ENCODE measurements at places on chromosomes 6 and 20.

DNA sequence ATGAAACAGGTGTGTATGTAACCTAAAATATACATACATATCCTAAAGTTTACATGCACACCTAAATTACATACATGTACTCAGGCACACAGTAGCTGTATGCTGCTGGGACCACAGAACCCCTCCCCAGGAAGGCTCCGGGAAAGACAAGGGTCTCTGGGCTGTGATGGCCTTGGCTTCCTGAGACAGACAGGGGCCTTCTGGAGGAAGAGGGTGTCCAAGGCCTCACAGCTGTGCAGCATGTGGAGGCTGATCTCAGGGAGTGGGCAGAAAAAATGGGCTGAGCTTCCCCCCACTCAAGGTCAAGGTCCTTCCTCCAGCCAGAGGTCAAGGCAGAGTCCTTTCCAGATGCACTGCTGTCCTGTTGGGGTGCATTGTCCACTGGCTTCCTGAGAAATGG lies 129.1 kb upstream of the THBS2 start:
- no peak for DNase-seq

GRCh38 chr6:34576286-34576955 lies 20.3 kb upstream of the SPDEF start:
- DNase-seq: peak; percentile 17

GRCh38 chr6:118207947-118208346 lies 300.9 kb downstream of the SLC35F1 start:
- DNase-seq: no peak

- no peak for DNase-seq
Observed at GRCh38 chr6:33759887-33760629, 13.4 kb upstream of the IP6K3 start.

DNA sequence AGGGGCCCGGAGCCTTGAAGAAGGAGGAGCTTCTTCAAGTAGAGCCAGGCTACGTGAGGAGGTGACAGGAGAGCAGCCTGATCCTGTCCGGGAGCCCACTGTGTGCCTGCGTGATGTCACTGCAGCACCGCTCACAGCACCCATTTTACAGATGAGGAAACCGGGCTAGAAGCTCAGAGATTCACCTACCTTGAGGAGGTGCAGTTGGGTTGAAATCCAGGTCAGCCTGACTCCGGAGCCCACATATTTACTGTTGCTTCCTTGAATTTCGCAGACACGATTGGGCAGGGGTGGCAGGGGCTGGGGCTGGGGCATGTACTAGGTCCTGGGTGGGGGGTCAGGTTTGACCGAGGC lies 12.5 kb downstream of the VSTM2L start:
- no peak for DNase-seq

DNA sequence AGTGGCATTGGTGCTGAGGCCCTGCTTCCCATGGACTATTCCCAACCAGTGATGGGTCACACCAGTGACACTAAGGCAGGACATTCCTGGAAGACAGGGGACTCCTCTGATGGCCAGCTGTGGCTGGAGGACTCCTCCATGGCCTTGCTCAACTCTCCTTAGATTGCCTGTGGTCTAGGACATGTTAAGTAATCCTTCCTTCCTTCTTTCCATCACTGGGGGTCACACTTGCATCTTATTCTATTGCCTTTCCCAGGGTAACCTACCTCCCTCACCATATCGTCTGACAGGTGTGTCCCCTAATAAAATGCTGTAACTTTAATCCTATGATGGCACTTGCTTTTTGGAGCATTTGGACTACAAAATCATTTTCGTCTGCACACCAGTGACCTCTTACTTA lies 24.5 kb upstream of the HLA-A start:
- DNase-seq: no peak

DNA sequence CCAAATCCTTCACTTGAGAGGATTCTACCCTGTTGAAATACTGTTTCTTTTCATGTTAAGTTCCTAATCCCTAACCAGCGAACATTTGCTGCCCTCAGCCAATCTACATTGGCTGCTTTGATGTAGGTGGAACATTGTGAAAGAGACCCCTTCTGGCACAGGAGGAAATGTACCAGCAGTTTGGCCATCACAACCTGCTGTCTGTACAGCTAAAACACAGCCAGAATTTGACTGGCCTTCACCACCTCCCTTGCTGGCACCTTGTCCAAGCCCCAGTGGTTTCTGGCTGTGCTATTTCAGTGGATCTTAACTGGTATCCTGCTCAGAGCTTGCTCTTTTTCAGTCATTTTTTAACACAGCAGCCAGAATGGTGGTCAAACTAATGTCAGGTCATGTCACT lies 202.1 kb upstream of the EPHA7 start:
- DNase-seq: peak; percentile 3

GRCh38 chr6:84651583-84651982 lies 112.8 kb downstream of the TBX18 start:
- DNase-seq: no peak

- peak; percentile 89 for DNase-seq
Observed at GRCh38 chr6:36028877-36029324, 1.3 kb downstream of the MAPK14 start.

DNA sequence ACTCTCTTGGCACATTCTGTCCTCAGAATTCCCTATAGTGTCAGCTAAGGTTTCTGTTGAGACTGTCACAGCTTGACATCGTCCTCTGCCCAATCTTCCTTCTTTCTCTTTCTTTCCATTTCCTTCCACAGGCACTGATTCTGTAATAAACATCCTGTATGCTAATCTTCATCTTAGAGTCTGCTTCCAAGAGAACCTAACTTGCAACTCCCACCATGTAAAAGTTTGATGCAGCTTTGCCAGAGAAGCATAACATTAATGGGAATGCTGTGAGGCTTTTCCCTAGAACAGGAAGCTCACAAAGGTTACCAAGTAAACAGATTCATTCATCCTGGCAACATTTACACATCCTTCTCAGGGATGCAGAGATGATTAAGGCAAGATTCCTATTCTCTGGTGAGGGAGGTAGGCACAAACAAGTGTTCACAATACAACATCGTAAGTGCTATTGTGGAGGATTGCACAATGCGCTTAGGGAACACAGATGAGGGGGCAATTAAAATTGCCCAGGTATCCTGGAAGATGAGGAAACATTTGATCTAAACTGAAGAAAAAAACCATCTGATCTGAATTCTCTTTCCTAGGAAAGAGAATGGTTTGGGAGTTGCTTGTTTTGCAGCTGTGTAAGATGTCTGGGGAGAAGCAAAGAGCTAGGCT lies 74.7 kb downstream of the GRM1 start:
- no peak for DNase-seq

DNA sequence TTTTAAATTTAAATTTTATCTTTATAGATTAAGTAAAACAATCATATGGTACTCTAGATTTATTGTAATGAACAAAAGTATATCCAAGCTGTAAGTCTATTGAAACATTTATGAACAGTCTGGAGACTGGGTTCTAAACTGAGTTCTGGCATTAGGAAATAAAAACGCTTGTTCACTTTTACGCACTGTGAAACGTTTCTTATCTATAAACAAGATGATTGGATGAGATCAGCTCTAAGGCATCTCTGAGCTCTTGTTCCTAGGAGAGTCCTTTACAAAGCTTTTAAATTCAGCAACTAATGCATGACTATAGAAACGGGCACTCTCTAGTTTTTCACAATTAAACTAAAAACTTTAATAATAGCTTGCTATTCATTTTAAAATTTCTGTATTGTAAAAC lies 6.8 kb downstream of the HUS1B start:
- peak; percentile 61 for DNase-seq

- no peak for DNase-seq
Observed at GRCh38 chr6:170446841-170447560, 106.1 kb downstream of the PSMB1 start.

DNA sequence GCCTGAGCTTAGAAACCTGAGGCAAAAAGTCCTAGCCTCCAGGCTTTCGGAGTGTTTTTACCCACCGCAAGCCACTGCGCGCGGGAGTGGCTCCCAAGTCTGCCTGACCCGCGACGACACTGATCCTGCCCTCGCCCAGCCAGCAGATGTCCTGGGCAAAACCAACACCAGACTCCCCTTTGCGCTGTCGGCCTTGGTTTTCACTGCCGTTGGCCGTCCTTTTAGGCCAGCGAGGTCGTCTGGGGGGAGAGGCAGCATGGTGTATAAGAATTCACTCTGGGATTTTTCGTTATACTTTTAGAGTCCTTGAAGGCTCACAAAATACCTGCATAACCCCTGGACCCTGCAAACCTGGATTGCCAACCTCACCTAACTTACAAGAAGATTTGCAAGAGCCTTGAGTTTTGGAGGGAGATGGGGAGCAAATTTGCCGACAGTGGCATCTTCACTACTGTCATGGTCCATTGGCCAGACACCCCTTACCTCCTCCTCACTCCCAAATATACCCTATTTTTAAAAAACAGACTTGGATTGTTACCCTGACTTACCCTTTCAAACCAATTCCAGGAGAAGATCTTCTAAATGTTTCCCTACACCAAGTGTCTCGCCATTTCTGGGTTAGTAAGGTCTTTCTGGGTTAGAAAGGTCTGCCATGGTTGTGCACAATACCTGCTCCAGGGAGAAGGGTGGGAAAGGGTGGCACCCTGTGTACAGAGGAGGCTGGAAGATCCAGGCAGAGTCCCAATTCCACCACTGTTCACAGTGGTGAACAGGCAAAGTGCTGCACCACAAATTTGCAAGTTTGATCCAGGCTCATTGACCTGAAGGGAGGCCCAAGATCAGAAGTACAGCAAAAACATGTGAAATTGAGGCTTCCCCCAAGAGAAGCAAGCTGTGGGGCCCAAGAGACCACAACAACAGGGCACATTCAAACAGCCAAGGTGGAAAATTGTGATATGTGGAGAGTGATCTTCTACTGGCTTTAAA lies 4.4 kb downstream of the FOXA2 start:
- DNase-seq: no peak

- no peak for DNase-seq
Observed at GRCh38 chr20:49833483-49833882, 20.9 kb downstream of the SLC9A8 start.

- peak; percentile 93 for DNase-seq
Observed at GRCh38 chr6:121435444-121436069, at the start of gene GJA1. Gene GJA1 (plus strand): TSS chr6:121435646. CDS start chr6:121446848, 11,202 bp downstream.

DNA sequence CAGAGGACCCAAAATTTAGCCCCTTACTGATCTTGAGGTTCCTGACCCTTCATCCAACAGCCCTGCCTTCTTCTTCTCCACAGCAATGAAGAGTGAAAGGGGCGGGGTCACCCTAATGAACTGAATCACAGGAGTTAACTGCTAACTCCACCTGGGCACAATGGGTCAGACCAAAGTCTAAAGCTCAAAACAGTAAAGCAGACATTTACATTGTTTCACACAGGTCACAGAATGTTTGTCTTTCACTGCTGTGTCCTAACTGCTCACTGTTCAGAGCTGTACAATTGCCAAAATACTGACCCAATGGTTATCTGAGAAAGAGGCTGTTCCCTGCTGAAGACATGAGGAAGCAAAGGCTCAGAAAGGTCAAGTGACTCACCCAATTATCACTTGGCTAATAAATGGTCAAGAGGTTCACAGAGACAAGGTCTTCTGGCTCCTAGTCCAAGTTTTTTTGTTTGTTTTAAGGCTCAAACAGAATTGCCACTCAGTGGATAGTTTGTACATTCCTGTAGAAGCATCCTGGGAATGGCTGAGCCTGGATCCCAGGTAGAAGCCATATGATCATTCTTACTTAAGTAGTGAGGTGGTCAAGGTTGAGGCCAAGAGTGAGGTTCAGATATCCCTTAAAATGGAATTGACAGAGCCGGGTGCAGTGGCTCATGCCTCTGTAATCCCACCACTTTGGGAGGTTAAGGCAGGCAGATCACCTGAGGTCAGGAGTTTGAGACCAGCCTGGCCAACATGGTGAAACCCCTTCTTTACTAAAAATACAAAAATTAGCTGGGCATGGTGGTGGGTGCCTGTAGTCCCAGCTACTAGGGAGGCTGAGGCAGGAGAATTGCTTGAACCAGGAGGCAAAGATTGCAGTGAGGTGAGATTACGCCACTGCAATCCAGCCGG lies 35.1 kb upstream of the FAM83C start:
- DNase-seq: peak; percentile 87

- no peak for DNase-seq
Observed at GRCh38 chr20:12528104-12528503, 480.7 kb upstream of the SPTLC3 start.

DNA sequence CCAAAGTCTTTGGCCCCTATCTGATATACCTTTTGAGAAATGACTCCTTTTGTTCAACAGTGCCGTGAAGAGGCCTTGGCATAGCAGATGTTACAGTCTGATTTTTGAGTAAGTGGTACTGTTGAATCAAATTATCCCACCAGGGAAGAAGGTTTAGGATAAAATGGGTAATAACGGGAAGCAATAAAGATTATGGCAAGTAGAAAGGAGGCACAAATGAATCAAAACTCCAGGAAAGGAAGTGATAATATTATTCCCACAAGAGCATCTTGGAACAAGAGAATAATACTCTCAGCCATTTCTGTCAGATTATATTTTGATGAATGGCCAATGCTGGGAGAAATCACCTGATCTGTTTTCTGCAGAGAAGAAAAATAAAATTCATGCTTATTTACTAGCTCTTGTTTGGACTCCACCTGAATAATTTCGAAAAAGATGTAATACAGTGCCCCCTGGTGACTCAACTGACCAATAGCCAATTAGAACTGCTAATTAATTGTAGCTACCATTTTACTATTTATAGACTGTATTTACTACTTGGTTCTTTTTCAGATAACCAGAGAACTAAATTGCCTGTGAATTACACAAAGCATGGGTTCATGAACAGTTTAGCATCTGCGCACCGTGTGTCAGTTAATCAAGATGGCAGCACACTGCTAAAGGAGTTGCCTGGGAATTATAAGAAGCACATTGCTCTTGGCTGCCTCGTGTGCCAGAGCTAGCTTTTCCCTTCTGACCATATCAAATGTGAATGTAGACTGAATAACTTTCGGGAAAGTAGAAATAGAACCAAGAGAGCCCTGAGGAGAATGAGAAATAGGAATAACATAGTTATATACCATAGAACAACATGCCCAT lies 78.5 kb upstream of the TRDN start:
- peak; percentile 29 for DNase-seq

GRCh38 chr20:36310215-36310981 lies 4.3 kb downstream of the DLGAP4 start:
- DNase-seq: no peak

- peak; percentile 27 for DNase-seq
Observed at GRCh38 chr6:155100087-155100486, 105.0 kb downstream of the TIAM2 start.

GRCh38 chr6:138815797-138816528 lies 20.1 kb downstream of the ECT2L start:
- peak; percentile 73 for DNase-seq

- DNase-seq: peak; percentile 65
Observed at GRCh38 chr20:62364911-62365736, 2.0 kb downstream of the LAMA5 start.

GRCh38 chr6:107082045-107082444 lies 33.3 kb downstream of the BEND3 start:
- DNase-seq: peak; percentile 29

- DNase-seq: no peak
Observed at GRCh38 chr6:112881828-112882780, 535.0 kb downstream of the RFPL4B start.

GRCh38 chr6:158962371-158962770 lies 37.6 kb downstream of the RSPH3 start:
- no peak for DNase-seq

All from amniotic epithelial cell (primary cell).